ENCODE measurements at places on chromosomes 3 and 15.

DNA sequence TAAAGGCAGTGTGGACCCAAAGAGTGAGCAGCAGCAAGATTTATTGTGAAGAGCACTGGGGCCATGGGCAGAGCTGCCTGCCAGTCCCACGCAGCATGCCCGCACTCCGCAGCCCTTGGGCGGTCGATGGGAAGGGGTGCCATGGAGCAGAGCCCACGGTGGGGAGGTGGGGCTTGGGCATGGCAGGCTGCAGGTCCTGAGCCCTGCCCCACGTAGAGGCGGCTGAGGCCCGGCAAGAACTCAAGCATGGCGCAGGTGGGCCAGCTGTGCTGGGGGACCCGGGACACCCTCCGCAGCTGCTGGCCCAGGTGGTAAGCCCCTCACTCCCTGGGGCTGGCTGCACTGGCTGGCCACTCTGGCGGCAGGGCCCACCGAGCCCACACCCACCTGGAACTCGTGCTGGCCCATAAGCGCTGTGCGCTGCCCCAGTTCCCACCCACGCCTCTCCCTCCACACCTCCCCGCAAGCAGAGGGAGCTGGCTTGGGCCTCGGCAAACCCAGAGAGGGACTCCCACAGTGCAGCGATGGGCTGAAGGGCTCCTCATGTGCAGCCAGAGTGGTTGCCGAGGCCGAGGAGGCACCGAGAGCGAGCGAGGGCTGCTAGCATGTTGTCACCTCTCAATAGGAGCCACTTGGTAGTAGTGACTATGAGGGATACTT lies 1218.8 kb upstream of the EPHA6 start:
- DNase-seq, result no peak

DNA sequence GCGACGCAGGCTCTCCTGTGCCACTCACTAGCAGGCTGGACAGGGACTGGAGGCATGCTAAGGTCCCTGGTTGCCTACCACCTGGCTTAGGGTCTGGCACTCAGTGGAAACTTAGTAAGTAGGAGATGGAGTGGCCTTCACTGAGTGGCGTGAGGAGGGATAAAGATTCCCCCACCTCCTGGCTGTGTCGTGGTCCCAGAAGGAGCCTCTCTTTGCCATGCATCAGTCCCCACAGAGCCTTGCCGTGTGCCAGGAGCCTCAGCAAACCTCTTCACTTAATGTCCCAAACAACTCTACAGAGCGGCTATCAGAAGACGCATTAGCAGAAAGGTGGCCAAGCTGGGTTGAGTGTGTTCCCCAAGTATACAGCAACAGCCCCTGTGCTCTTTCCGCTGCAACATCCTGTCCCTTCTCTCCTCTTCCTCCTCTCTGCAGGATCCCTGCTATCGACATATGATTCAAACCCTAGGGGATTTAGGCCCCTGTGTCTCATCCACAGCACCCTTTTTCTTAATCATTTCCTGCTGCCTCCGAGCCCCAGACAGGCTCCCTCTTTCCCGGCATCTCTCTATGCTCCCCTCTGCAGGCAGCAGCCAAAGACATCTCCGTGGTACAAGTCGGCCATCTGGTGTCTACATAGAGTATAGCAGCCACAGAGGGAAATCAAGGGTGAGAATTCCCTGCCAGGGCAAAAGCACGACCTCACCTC lies 66.7 kb downstream of the SLC6A1 start:
- peak; percentile 73 for DNase-seq

GRCh38 chr3:186496016-186496415 lies 48.2 kb downstream of the CRYGS start:
- no peak for DNase-seq

DNA sequence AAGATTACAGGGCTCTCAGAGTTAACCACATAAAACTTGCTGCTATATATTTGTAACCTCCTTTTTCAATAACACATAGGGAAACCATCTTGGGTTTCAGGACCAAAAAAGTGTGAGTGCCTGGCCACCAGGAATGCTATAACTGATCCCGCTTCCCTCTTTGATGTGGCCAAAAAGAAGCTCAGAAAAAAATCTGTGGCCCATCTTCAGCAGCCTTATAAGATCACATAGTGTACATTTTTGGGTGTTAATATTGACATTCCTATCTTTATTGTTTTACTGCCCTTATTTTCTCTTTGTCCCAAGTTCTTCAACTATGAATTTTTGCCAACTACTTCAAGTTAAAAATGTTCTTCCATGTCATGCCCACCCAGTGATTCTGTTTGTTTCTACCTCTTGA lies 102.8 kb downstream of the LIPC start:
- DNase-seq, result no peak

DNA sequence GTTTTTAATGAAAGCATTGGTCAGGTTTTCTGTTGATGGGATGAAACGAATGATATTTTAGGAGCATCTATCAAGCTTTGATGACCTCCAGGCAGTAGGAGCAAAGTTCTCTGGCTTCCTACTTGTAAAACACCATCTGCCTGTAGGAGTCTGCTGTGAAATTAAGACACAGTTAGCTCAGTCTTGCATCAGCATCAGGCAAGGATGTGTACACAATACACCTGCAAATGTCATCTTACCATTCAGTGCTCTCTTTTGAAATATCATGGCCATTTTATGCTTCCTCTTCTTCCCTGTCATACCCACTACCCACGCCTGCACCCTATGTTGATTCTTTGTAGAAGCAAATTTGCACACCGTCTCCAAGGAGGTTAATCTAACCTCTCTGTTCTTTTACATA lies 38.2 kb downstream of the B3GALNT1 start:
- DNase-seq, result no peak

DNA sequence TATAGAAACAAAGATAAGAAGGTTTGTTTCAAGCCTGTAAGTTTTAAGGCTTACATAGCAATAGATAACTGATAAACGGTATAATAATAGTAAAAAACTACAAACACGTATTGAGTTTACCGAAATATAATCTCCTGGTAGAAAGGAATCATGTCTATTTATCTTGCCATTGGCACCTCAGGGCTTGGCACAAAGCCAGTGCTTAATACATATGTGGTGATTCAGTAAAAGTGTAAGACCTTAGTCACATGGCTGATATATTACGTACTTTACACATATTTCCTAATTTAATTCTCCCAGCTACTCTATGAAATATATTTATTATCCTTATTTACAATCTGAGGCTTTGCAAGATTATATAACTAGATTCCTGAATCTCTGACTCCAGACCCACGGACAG lies 32.0 kb upstream of the SLCO3A1 start:
- no peak for DNase-seq

DNA sequence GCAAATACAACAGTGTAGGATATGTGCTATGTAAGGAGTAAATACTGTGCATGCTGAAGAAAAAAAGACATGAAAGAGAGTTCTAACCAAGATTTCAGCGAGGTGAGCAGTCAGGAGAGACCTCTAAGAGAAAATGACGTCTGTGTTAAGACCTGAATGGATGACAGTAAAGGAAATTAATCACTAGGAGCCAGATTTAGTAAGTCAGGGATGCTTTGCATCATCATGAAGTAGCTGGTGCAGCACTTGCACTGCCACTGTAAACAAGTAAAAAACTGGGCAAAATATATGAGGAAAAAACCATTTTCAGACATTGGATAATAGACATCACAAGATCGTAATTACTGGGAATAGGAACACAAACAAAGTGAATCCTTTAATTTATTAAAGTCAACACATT lies 32.6 kb downstream of the RTP4 start:
- no peak for DNase-seq

DNA sequence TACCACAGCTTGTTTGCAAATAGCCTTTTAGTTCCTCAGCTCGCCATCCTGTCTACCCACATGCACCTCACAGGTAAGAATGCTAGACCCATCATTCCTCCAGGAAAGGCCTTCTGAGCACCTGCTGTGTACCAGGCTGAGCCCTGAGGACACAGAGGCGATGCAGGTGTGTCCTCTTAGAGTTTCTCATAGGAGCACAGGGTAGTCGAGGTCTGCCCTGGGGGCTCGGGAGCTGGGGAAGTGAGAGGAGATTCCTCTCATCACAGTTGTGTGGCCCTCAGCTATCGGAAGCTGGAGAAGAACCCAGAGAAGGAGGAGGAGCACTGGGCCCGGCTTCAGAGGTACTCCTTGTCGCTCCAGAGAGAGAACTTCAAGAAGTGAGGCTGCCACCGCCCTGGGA lies 8.0 kb downstream of the MESP1 start:
- DNase-seq, result no peak

DNA sequence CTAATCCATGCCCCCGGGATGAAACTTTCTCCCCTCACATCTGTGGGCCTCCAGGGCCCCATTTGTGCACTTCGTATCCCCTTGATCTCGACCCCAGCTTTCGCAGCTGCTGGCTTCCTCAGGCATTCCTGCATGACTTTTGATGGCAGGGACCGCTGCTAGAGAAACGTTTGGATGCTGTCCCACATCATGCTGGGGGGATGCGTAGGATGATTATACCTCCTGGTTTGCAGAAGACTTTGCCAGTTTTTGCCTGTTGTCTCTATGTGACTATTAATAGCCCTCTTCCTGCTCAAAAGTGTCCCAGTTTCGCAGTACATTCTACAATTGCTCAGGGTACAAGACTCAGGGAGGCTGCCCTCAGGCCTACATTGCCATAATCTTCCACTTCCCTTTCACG lies 10.4 kb upstream of the KCNAB1 start:
- DNase-seq, result no peak

DNA sequence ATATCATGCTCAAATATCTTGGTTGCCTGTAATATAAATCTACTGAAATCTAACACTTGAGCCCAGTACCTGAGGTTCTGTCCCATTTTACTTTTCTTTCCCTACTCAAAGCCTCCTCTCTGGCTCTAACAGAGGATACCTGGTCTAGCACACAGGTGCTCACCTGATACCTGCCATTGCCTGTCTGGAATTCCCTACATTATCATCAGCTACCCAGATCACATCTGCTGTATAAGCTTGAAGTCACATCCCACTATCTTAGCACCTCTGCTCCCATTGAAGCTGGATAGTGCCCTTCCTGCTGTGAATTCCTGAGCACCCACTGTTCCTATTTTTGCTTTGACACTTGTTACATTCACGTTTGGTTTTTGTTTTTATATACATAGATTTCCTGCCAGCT lies 30.5 kb downstream of the GYG1 start:
- no peak for DNase-seq

GRCh38 chr3:110583373-110583935 lies 488.2 kb upstream of the NECTIN3 start:
- no peak for DNase-seq

GRCh38 chr3:24773798-24774197 lies 279.1 kb upstream of the THRB start:
- peak; percentile 55 for DNase-seq

DNA sequence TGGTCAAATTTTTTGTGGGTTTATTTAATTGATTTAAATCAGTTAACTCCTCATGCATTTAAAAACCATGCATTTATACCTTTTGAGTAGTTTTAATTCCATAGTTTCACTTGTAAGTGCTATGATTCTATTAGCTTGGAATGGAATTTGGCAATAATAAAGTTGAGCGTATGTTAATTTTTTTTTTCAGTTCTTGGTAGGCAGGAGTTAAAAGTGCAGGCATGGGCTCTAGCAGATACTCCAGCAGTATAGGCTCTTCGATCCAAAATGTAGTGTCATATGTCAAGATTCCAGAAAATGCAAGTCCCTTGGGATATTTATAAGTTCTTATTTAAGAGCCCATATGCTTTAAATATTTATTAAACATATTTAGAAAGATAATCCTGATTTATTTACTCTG lies 70.3 kb downstream of the LYSMD4 start:
- no peak for DNase-seq

GRCh38 chr3:170228093-170228766 lies 6.0 kb downstream of the PRKCI start:
- no peak for DNase-seq

- DNase-seq, result no peak
Observed at GRCh38 chr3:62615258-62615849, 242.0 kb upstream of the FEZF2 start.

- DNase-seq, result no peak
Observed at GRCh38 chr15:98731712-98732450, 83.5 kb downstream of the IGF1R start.

DNA sequence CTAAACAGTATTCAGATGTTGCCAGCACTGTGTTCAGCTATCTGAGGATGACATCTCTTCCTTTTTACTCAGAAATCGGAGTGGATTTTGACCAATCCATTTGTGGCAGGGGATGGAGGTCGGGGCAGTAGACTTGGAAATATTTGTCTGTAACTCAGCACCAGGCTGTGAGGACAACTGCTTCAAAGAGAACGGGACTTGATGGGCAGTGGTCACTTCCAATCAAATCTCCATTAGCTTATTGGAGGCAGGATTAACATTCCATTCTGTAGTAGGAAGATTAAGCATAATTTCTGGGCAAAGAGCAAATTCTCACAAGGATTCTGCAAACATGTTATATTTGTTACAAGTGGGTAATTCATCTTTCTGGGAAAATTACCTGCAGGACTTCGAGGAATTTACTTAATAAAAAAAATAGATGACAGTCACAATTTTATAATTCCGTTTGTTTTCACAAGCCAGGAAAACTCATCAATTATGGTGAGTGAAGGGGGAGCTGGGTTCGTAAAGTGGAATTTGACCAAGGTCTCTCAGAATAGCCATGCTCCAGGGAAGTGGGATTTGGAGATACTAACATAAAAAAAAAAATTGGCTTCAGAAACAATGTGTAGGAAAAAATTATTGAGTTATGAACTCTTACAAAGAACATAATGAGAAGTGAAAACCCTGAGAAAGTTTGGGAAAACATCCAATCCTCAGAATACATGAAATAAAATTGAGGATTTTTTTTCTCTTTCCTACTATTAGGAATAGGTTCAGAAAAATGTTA lies 18.1 kb downstream of the CRABP1 start:
- DNase-seq, result no peak

DNA sequence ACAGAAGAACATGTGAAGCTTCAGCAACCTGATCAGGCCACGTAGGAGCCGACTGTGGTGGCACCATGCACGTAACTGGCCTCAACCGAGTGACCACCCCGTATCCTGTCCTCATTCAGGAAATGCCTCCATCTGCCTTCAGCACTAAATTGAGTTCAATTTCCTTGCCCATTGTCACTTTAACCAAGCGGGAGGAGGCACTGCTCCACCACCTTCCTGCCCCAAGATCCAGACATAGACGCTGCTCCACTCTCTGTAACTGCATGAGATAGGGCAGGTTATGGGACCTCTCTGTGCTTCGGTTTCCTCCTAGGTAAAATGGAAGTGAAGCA lies 80.1 kb upstream of the POMGNT2 start:
- DNase-seq, result no peak

DNA sequence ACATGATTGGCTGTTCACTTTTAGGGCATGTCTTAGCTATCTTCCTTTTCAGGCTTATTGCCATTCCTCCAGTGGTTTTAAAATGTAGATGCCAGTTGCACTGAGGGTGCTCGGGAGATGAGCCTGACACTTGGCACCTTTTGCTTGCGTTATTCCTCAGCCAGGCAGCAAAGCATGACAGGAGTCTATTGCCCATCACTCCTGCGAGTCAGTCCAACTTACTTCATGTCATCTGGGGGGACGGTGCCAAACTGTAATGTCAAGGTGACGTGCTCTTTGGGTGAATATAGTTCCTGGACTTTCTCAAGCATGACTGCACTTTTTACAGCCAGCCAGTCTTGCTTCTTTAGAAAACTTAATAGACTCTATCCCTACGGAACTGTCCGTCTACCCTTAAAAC lies 406.0 kb upstream of the C2CD4B start:
- DNase-seq, result no peak

All from anterior cingulate cortex (tissue), 58 donors.